ENCODE measurements at places on chromosomes 6 and 20.
A peak's percentile ranks its signal among the peaks of the same experiment; 100 is the strongest.

- DNase-seq, result no peak
Measured at GRCh38 chr6:28263922-28264321, 3.0 kb upstream of the ZSCAN26 start.

DNA sequence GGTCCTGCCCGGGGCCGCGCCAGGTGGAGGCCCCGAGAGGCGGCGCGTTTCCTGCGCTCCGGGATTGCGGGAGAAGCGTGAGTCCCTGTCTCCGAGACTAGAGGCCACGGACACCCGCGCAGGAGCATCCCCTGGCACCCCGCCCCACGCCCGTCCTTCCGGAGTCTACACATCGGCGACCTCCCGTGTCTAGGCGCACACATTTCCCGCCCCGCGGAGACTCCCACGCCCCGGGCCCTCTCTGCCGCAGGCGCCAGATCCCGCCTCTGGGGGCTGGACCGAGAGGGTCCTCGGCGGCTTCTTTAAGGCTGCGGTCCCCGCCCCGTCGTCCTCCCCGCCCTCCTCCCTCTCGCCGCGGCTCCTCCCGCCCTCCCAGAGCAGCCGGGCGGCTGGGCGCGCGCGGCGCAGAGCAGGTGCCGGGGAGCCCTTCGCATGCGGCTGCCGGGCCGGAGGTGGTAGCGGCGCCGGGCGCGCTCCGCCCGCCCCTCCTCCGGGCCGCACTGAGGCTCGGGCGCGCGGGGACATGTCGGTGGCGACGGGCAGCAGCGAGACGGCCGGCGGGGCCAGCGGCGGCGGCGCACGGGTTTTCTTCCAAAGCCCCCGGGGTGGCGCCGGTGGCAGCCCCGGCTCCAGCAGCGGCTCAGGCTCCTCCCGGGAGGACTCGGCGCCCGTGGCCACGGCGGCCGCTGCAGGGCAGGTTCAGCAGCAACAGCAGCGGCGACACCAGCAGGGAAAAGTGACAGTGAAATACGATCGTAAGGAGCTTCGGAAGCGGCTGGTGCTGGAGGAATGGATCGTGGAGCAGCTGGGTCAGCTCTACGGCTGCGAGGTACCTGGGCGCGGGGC, at the start of gene PPP1R14C:
Gene PPP1R14C (plus strand): TSS at position 375 of the 846 bp plus-strand sequence. CDS start 149 bp downstream, at position 524.
- peak; percentile 22 for DNase-seq

DNA sequence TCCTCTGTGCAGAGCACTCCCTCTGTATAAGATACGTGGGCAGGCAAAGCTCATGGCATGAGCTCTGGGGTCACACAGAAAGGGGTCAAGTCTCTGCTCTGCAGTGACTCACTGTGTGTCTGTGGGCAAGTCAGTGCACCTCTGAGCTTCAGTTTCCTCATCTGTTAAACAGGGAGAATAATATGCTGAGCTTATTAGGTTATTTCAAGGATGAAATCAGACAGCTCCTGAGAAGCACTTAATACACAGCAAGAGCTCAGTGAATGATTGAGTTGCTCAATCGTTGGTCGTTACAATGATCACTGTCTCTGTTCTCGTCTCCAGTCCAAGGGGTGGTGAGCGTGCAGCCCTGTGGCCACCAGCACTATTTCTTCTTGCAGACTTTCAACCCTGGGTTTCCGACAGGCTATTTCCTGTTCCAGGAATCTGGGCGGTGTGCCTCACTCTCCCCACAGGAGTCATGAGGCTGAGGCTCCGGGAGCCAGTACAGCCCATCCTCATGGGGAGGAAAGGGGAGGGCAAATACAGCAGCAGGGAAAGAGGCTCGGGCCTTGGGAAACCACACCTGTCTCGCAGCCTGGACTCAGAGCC, 28.9 kb downstream of the KIAA1755 start:
- DNase-seq, result no peak

DNA sequence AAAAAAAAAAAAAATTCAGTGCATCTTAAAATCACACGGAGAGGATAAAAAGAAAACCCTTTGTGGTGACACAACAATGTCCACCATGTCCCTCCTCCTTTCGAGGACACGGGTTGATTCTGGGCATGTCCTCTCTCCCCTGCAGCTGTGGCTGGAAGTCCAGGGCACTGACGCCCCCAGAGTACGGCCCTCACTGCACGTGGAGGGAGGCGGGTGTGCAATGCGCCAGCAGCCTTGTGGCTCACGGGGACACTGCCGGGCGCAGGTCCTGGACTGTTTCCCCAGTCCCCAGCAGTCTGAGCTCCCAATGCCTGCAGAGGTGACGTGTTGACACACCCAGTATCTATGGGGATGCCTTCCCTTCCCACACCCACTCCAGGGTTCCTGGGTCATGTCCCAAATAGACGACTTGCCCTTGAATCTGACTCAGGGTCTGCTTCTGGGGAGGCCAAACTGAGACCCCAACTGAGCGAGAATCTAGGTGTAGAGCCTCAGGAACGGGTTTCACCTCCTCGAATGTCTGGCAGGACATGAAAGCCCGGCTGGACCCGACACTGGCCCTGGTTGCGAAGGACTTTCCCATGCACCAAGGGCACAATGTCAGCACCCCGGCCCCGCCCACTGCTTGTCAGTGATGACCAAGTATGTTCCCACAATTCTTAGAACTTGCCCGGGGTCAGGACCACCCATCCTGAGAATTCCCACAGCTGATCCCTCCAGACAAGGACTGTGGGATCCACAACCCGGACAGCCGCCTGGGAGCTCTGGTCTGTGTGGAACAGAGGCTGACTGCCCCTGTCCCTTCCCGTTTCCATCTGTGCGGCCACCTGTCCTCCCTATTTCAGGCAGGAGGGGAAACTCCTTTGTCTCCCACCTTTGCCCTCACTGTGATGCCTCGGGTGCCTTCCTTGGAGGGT, 425.1 kb upstream of the SULF2 start:
- no peak for DNase-seq

DNA sequence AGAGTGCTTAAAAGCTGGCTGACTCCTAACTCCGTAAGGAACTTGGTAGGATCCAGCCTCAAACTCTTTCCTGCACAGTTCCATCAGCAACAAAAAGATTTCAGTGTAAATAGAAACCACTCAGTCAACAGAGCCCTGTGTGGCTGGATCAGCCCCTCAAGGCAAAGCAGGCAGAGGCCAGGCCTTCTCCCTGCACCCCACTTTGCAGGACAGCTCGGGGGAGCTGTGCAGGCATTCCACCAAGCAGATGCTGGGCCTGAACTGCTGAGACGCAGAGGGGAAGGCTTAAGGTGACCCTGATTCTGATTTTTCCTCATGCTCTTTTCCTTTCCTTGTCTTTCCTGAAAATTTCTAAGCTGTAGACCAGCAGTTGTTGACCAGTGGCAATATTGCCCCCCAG, 91.5 kb downstream of the NFATC2 start:
- DNase-seq, result no peak

- DNase-seq, result no peak
Measured at GRCh38 chr20:41082306-41082705, 53.7 kb downstream of the TOP1 start.

- DNase-seq, result no peak
Measured at GRCh38 chr20:5095931-5096330, 23.8 kb downstream of the PCNA start.

DNA sequence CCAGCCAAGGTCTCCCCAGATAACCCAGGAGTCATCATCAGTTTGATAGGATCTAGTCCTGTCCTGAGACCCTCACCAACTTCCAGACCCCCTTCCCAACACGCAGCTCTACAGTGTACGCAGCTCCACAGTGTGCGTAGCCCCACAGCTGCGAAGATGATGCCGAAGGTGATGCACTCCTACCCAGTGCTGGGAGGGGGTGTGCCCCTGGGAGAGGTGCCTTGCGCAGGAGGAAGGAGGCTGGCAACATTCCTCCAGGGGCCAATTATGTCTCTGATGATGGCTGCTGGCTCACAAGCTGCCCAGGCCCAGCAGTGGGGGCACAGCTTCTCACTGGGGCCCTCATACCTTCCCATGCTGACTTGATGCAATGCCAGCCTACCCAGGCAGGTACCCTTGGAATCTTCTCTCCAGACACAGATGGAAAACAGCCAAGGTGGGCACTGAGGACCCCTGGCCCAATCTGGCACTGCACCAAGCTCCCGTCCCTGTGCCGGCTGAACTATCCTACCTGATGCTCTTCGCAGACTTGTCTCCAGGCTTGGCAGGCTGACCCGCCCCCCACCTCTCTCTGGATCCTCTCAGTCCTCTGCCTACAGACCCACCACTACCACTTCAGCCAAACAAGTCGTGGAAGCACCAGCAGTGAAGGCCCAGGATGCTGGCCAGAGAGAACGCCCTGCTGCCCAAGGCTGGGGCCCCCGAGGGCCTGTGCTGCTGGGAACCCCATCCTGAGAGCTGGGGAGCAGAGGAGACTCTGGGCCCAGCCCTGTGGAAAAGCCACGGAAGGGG, 1.4 kb downstream of the ZNF512B start:
- no peak for DNase-seq

GRCh38 chr20:63542696-63543095, 4.9 kb downstream of the SRMS start:
- no peak for DNase-seq

GRCh38 chr6:113281431-113281830, 575.7 kb upstream of the MARCKS start:
- no peak for DNase-seq

- no peak for DNase-seq
Measured at GRCh38 chr20:62820208-62820961, 3.5 kb downstream of the COL9A3 start.

GRCh38 chr20:38255393-38255792, 5.1 kb downstream of the KIAA1755 start:
- no peak for DNase-seq

DNA sequence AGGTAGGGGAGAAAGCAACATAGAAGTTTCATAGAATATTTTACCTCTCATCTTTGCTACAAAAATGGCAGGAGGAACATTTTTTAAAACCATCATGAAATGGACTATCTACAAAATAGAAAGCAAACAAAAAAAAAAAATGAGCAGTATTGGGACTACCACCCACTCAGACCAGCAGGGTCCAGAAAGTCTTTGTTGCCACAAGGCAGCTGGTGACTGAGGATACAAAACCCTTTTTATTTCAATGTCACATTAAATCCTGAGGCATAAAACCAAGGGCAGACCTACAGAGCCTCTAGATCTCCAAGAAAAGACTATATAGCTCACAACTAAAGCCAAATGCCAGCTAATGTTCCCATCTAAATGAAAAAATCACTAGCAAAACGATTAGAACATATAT, 282.2 kb downstream of the PTPRK start:
- no peak for DNase-seq

DNA sequence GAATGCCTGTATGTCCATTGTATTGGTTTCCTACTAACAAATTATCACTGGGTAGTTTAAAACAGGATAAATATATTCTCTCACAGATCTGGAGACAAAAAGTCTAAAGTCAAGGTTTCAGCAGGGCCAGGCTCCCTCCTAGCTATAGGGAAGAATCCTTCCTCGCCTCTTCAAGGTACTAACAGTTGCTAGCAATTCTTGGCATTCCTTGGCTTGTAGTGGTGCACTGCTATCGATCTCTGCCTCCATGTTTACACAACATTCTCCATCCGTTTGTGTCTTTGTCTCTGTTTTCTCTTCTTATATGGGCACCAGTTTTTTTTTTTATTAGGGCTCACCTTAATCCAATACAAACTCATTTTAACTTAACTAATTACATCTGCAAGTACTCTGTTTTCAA, 48.9 kb downstream of the OR2B6 start:
- DNase-seq, result no peak

- no peak for DNase-seq
Measured at GRCh38 chr6:107228754-107229153, 113.4 kb upstream of the BEND3 start.

- no peak for DNase-seq
Measured at GRCh38 chr6:4463236-4463635, 313.0 kb upstream of the CDYL start.

DNA sequence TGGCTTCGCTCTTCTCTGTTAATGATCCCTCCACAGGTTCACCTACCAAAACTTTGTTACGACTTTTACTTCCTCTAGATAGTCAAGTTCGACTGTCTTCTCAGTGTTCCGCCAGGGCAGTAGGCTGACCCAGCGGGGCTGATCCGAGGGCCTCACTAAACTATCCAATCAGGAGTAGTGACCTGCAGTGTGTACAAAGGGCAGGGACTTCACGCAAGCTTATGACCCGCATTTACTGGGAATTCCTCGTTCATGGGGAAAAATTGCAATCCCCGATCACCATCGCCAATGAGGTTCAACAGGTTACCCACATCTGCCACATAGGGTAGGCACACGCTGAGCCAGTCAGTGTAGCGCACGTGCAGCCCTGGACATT, 771.4 kb upstream of the DEFB115 start:
- no peak for DNase-seq

- no peak for DNase-seq
Measured at GRCh38 chr6:5995949-5996713, 10.6 kb downstream of the NRN1 start.

DNA sequence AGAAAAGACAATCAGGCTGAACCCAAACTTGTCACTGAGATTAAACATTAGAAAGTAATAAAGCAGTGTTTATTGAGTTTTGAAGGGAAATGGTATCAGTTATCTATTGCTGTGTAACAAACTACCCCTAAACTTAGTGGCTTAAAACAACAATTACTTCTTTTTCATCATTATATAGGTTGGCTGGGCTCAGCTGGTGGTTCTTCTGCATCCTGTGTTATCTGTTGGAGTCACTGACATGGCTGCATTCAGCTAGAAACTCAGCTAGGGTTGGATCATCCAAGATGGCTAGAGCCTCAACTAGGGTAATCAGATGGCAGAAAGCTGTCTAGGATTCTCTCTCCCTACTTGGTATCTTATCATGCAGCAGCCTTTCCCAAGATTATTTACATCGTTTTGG, 12.5 kb upstream of the RIN2 start:
- no peak for DNase-seq

GRCh38 chr6:10391299-10391630, 23.6 kb downstream of the TFAP2A start:
- DNase-seq, result no peak

DNA sequence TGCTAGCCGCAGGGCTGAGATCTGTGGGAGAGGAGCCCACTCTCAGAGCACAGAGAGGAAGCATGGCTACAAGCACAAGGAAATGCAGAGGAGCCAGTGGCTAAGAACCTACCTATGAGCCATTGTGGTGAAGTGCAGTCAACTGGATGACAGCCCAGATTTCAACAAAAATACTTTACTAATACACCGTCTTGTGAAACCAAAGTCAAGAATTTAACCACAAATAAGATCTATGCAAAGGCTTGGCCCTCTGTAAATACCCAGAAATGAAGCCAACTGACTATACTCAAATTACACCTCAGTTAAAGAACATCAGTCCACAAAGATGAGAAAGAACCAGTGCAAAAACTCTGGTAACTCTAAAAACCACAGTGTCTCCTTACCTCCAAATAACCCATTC, 40.1 kb upstream of the PTCHD4 start:
- no peak for DNase-seq

DNA sequence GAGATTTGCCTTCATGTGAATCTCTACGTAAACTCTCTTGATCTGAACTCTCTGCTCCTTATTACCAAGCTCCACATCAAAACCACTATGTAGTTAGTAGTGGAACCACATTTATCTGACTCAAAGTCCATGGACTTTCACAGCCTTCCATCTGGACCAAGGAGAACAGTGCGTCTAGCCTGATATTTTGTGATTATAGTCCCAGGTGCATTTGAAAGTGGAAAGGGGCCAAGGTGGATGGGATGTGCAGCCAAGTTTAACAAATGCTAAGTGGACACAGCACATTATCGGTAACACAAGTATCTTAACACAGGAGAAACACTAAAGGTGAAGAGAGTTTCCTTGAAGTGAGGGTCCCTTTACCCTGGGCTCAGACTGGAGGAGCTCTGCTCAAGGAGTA, 281.2 kb upstream of the SGK1 start:
- no peak for DNase-seq
